Fibroblast of lung (primary cell): ENCODE measurements at places on chromosomes 12 and 14. TPM values are rescaled to one million over a fixed set of nuclear protein-coding genes. Genes with fewer than 3 reads are reported as not detected.

- H3K4me1 ChIP-seq: no peaks in the 10 kb centered on the region
- no peaks in the 10 kb centered on the region for H3K36me3 ChIP-seq
- peaks cover 7% of the 10 kb centered on the region for H3K27me3 ChIP-seq
These were observed 30.5 kb downstream of the JAG2 start for GRCh38 chr14:105138021-105138541.

DNA sequence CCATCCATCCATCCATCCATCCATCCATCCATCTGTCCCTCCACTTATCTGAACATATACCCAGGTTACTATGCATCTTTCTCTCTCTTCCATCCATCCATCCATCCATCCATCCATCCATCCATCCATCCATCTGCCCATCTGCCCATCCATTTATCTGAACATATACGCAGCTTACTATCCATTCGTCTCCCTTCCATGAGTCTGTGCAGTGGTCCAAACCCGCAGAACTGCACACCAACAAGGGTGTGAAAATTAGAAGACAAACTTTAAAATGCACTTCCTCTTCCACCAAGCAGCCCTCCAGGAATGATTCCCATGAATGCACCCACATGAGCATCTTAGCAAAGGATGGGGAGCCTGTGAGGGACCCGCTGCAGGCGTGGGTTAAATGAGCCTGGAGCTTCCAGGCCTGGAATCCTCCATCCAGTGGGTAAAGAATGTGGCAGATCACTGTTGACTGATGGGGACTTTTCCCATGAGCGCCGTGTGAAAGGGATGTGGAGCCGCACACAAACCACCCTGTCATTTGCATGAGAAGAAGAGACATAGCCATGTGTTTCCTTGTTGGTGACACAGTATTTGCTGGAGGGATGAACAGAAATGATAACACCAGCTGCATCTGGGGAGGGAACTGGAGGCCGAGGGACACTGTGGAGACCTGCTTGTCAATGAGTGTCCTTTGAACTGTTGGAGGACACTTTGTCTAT, 376.6 kb downstream of the ADGRD1 start:
- no peak overlapping the region for H3K4me3 ChIP-seq
- H3K4me1 ChIP-seq: no peaks in the 10 kb centered on the region
- no peaks in the 10 kb centered on the region for H3K36me3 ChIP-seq
- no peak for DNase-seq
- no peaks in the 10 kb centered on the region for H3K27me3 ChIP-seq

Gene DCN
- 2,179 and 4,941 TPM in 2 replicates for polyA plus RNA-seq

Gene GALNT6
- polyA plus RNA-seq: 25.2 and 74.2 TPM in 2 replicates

Gene FGF6
- not detected in 2 replicates for polyA plus RNA-seq

Gene SLC4A8
- polyA plus RNA-seq: 4.9 and 12.4 TPM in 2 replicates
